ENCODE measurements at places on chromosomes 6 and 20. TPM values are rescaled to one million over a fixed set of nuclear protein-coding genes. Genes with fewer than 3 reads are reported as not detected.

GRCh38 chr20:24160563-24161281 is 172.1 kb upstream of the GGTLC1 start:
- DNase-seq = peak; percentile 37

The HLA-DQB2 gene
- not detected for total RNA-seq

DNA sequence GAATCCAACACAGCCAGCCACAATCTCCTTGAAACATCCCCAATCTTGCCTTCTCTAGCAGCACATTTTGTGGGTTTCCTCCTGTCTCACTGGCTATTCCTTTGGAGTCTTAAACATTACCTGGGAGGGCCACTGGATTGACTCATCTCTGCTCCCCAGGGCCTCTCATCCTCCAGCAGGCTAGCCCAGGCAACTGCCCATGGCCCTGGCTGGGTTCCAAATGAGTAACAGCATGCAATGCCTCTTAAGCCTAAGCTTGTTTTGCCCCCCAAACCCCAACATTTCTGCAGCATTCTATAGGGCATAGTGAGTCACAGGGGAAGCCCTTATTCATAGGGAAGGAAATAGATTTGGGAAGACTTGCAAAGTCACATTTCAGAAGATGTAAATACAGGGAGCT is 204.9 kb downstream of the FOXA2 start:
- no peak for DNase-seq

- DNase-seq = no peak
Observed at GRCh38 chr6:52539607-52540006, 37.3 kb downstream of the TRAM2 start.

- no peak for DNase-seq
Observed at GRCh38 chr6:168712993-168713392, 272.0 kb downstream of the SMOC2 start.

The NR2E1 gene
- not detected for total RNA-seq

DNA sequence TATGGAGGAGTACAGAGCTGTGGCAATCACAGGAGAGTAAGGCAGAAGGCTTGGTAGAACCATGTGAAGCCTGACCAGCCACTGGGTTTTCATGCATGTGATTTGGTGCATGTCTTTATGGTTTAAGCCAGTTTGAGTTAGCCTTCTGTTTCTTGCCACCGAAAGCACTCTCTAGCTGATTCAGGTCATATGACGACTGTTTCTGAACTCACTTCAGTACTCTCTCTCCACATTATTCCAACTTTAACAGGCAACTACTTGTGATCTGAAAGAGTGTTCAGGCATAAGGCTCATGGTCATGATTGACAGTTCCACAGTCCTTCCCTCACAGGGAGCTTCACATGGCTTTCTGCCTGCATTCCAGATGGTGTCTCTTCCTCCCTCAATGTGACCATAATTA is 63.3 kb upstream of the TAB2 start:
- DNase-seq = no peak

The HLA-DPB1 gene
- total RNA-seq = 17.9 TPM
